ENCODE measurements at places on chromosomes 1 and 21.

DNA sequence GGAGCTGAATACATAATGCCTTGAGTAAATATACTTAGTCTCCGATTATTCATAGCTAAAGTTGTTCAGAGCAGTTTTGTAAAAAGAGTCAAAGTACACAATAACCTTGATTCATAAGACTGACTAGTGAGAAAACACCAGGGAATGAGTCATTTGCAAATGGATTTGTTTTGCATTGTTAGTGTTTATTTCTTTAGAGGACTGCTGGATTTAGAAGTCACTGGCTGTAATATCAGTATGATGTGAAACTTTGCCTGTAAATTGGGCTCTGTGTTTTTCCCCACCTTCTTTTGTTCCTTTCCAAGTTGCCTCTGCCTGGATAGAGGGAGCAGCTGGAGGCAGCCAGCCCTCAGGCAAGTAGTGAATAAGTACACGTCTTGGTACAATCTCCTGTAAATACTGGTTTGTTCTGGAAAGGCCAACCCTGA, 474.7 kb downstream of the NUF2 start:
- DNase-seq = no peak

DNA sequence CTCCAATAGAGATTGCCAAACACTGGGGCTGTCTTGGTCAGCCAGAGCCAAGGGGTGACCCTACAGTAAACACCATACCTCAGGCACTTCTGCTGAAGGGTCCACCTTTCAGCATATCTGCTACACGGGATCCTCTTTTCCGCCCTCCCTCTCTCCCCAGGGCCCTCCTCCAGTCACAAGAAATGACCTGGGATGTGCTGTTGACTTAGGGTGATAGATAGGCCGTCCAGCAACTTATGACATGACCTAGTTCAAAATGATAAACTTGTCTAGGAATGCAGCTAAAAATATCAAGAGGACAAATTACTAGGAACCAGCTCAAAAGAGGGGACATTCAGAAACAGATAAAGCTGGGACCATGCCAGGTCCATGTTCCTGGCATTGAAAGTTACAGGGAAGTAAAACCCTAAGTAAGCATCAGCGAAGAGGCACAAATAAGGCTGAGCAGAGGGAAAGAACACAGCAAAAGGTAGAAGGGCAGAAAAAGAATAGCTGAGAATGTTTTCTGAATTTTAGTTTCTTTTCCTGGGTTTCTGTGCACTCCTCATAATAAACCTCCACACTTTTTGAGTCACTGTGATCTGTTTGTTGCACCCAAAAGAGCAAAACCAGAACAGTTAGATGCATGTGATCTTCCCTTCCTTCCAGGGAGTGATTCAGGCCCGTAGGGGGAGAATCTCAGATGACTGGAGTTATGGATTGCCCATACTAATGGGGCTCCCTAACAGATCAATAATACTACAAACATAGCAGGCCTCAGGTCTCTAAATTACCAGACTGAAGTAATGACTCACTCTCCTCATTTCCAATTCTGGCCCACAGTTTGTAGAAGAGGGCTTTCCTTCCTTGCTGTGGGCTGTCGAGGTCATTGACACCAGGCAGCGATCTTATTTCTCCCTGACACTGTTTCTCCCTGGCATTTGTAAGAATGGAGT, 48.9 kb upstream of the F3 start:
- no peak for DNase-seq

DNA sequence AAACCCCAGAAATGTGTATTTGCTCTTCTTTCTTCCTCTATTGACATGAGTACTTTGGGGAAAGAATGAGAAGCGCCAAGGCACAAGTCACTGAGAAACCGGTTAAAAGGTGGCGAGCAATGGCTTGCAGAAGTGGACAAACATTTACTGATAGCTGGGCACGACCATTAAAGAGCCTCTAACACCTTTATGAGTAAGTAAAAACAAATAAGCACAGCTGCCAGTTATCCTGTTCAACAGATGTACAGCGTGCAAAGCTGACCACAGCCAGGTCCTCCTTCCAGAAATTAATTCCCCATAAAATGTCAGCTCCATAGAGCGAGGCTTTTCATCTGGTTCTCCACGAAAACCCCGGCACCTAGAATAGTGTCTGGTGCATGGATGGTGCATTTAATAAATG, 72.7 kb downstream of the CAPZB start:
- DNase-seq = no peak

GRCh38 chr1:197146101-197147095, at the start of gene ASPM:
TSS of gene ASPM (minus strand) at chr1:197146669. CDS start at chr1:197146437, 232 bp downstream.
- DNase-seq = peak; percentile 70

DNA sequence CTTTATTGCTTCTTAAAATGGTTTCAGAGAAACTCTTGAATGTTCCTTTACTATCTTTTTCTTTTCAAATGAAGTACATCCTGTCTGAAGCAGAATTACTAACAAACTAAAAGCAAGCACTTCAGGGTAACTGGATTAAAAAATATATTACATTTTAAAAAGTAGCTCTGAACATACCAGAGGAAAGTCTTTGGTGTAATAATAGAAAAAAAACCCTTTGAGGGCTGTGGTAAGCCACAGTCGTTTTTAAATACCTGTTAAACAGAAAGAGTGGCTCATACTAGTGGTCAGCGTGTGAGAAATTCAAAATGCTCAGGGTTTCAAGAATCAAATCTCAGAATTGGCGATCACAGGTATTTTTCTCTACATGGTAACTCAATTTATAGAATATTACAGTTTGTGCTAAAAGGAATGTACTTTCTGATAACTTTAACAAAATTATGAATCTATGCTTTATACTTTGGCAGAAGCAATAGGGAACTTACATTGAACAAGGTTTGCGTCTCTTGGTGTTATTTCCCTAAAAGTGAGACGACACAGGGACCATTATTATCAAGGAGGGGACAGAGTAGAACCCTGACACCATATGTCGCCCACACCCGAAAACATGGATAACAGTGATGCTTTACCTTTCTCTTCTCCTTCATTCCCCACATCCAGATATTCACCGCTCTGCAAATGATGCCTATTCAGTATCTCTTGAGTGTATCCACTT, 97.0 kb upstream of the DPH5 start:
- DNase-seq = no peak

GRCh38 chr1:181057079-181057478, 23.3 kb downstream of the MR1 start:
- no peak for DNase-seq

GRCh38 chr1:62012836-62013235, 181.8 kb upstream of the L1TD1 start:
- DNase-seq = no peak

DNA sequence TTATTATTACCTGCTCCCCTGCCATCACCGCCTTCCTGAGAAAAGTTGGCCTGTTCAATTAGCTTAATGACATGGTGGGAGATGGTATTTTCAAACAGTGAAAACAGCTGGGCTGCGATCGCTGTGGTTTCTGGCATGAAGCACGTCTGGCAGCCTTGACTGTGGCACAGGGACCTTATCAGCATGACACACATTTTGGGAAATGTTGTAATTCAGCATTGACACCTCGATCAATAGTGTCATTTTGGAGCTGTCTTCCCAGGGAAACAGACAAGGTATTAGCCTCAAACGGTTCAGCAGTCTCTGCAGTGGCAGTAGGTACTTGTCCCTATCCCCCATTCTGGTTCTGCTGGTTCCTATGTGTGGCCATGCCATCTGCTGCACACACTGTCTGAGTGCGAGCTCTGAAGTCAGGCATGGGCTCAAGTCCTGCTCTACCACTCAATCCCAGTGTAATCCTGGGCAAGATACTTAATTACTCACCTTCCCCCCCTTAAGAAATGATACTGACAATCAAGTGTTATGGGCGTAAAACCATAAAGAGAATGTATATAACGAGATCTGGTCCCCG, 154.5 kb upstream of the KCND3 start:
- no peak for DNase-seq

GRCh38 chr1:232904131-232904530, 46.3 kb upstream of the NTPCR start:
- DNase-seq = no peak

GRCh38 chr1:31860581-31860980, 44.8 kb upstream of the SPOCD1 start:
- DNase-seq = no peak

DNA sequence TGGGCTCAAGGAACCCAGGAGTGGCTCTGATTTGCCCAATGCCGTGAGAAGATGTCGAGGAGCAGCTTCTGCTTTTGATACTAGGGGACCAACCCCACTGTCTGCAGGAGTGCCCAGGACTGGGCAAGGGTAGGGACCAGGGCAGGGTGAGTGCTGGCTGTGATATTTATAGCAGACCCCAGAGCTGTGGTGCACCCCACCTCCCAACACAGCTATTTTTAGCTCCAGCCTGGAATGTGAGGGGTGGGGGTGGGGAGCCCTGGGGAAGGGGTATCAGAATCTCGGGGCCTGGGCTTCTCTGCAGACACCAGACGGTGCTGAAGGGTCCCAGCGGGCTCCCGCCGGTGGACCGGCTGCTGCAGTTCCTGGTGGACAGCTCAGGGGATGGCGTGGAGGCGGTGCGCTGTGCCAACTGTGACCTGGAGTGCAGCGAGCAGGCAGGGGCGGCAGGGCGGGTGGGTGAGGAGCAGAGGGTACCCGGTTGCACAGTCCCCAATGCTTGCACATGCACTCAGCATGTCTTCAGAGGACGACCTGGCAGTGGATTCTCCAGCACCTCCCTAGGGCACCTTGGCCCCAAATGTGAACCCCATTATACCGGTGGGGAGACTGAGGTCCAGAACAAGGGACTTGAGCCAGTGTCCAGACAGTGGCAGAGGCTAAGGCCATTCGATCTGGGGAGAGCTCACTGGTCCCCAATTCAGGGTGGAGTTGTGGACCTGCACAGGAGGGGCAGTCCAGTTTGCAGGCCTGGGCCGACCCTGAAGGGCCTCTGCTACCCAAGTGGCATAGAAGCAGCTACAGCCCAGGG, 1.4 kb downstream of the RNF207 start:
- no peak for DNase-seq

DNA sequence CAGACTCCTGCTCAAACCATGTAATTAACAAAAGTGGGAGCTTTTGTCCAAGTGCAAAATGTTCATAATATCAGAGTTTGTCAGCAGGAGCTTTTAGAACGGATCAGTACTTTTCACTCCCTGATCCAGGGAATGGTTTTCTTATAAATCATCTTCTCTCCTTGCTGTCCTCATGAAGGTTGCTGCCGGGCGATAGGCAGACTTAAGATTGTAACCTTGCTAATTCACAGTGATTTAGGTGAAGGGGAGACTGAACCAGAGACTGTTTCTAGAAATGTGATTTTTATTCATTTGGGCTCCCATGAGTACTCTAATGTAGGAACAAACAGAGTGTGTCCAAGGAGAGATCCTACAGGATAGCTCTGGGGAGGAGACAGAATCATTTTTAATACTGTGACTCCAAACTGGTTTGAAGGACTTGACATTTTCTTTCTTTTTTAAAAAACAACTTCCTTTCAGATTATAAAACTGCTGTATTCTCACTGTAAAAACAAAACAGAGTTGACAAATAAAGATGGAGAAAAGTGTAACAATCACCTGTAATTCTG, 23.7 kb downstream of the ELAVL4 start:
- DNase-seq = no peak

DNA sequence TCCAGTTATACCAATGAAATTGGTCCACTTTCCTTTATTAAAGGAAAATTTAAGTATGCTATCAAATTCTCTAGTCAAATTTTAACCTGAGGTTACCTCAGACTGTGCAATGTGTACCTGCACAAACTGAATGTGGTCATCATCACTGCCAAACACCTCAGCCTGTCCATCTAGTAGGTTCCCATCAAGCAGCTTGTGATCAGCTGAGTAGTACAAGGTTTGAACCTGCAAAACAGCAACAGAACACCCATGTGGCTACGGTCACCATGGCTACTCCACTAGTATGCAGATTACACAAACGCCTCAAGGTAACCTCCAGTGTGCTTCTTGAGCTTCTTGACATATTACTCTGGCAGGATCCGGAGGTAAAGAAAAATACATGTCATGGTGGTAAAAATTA, 11.6 kb downstream of the IVNS1ABP start:
- DNase-seq = no peak

GRCh38 chr1:182301026-182301436, 90.6 kb downstream of the GLUL start:
- no peak for DNase-seq

GRCh38 chr1:83769594-83770318, 229.2 kb downstream of the TTLL7 start:
- DNase-seq = no peak

DNA sequence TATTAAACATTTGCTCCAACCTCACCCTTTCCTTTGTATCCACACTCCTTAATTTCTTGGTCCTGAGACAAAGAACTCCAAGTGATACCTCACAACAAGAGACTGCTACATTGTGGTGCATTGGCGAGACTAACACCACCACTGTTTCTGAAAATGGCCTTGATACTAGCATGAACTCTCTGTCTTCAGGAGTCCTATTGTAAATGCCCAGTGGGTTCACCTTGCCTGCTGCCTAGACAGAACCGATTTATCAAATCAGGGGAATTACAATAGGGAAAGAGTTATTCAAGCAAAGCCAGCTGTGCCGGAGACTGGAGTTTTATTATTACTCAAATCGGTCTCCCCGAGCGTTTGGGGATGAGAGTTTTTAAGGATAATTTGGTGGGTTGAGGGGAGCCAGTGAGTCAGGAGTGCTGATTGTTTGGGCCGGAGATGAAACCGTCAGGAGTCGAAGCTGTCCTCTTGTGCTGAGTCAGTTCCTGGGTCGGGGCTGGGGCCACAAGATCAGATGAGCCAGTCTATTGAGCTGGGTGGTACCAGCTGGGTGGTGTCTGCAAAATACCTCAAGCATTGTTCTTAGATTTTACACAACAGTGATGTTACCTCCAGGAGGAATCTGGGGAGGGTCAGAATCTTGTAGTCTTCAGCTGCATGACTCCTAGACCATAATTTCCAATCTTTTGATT, 83.1 kb downstream of the DESI2 start:
- no peak for DNase-seq

Measured in CMK (cell line).